GM04504 (cell line): ENCODE measurements at places on chromosomes 6 and 20.

- peak; percentile 95 for DNase-seq
Observed at GRCh38 chr6:37134396-37135191, 35.4 kb upstream of the PIM1 start.

GRCh38 chr6:76776876-76777275, 686.4 kb downstream of the HTR1B start:
- no peak for DNase-seq

GRCh38 chr20:59819496-59820203, 113.8 kb downstream of the SYCP2 start:
- no peak for DNase-seq

DNA sequence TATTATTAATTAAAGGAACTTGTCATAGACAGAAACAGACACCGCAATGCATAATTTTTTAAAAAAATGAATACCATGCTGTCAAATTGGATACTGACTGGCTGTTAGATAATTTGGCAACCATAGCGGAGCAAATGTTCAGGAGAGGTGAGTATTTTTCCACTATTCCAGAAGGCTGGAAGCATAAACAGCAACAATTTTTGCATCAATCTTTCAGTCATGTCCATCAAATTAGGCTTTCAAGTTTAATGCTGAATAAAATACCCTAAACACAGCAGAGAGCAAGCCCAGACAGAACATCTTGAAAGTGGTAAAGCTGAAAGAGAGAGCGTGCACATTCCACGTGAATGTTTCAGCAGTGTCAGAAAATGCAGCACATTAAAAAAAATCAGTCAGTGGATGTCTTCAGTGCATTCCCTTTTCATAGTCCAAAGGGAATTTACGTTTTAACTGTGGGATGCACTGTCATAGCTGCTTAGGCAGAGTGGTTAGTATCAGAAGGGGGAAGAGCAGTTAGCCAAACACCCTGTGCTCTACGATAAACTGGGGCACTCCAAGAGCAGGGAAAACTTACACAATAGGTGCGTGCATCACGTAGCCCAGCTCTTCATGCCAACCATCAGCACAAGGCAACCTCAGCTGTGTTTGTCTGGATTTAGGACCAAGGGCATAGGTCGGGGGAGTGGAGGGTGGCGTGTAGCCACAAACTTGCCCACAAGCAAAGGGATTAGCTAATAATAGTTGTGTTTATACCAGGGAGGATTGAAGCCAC, 116.2 kb upstream of the STMND1 start:
- peak; percentile 84 for DNase-seq

DNA sequence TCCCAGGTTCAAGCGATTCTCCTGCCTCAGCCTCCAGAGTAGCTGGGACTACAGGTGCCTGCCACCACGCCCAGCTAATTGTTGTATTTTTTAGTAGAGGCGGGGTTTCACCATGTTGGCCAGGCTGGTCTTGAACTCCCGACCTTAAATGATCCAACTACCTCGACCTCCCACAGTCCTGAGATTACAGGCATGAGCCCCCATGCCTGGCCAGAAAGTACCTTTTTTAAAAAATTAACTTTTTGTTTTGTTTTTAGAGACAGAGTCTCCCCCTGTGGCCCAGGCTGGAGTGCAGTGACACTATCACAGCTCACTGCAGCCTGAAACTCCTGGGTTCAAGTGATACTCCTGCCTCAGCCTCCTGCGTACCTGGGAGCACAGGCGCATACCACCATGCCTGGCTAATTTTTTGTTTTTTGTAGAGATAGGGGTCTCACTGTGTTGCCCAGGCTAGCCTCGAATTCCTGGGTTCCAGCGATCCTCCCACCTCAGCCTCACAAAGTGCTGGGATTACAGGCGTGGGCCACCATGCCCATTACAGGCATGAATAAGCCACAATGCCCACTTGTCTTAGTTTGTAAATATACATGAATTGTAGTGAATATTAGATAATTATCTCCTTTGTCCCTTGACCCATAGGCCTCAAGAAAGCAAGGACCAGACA, 17.4 kb upstream of the EEF1A1 start:
- no peak for DNase-seq

DNA sequence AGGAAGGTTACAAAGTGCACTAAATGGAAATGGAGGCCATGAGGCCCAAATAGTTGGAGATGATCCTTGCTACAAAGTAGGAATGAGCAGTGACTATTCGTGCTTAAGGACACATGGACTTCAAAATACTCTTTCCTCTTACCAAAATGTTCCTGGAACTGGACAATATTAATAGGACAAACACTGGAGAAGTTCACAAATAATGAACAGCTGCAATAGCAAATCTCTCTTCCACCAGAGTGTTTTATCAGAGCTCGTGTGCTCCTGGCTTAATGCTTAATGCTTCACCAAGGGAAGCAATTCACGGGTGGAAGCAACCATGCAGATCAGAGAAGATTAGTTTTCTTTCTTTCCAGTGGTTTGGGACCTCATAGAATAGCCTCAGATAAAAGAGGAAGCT, 435.4 kb downstream of the BCKDHB start:
- no peak for DNase-seq

GRCh38 chr20:39130627-39131026, 168.5 kb downstream of the DHX35 start:
- no peak for DNase-seq

- DNase-seq, result no peak
Observed at GRCh38 chr6:15409301-15410125, 163.6 kb downstream of the JARID2 start.

DNA sequence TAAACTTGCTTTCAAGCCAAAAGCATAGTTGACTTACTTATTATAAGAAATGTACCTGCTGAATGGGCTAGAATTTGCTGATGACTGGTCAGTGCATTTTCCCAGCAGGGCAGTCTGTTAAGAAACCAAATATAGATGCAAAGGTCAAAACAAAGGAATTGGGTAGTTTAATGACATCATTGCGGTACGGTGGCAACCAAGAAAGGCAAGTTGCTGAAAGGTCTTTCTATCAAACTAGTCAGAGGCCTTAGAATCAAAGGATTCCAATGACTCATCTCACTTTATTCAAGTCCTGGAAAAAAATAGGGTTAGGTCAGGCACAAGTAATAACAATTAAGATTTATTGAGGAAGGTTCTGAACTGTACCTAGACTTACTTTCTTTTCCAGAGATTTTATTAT, 76.4 kb downstream of the KIZ start:
- peak; percentile 16 for DNase-seq
